ENCODE measurements at places on chromosomes 12 and 14. TPM values are rescaled to one million over a fixed set of nuclear protein-coding genes. Genes with fewer than 3 reads are reported as not detected.

Gene PRIMA1
- 2.1 TPM for total RNA-seq

Gene CIT
- 30.0 TPM for total RNA-seq

- no peak overlapping the region for H3K4me3 ChIP-seq
- peaks cover 50% of the 10 kb centered on the region for H3K4me1 ChIP-seq
- no peaks in the 10 kb centered on the region for H3K27me3 ChIP-seq
- peak; percentile 51 for DNase-seq
These were observed 25.7 kb upstream of the LRP1-AS start for GRCh38 chr12:57173089-57173488.

Gene STXBP6
- 11.3 TPM for total RNA-seq

Gene SERPINA10
- not detected for total RNA-seq

DNA sequence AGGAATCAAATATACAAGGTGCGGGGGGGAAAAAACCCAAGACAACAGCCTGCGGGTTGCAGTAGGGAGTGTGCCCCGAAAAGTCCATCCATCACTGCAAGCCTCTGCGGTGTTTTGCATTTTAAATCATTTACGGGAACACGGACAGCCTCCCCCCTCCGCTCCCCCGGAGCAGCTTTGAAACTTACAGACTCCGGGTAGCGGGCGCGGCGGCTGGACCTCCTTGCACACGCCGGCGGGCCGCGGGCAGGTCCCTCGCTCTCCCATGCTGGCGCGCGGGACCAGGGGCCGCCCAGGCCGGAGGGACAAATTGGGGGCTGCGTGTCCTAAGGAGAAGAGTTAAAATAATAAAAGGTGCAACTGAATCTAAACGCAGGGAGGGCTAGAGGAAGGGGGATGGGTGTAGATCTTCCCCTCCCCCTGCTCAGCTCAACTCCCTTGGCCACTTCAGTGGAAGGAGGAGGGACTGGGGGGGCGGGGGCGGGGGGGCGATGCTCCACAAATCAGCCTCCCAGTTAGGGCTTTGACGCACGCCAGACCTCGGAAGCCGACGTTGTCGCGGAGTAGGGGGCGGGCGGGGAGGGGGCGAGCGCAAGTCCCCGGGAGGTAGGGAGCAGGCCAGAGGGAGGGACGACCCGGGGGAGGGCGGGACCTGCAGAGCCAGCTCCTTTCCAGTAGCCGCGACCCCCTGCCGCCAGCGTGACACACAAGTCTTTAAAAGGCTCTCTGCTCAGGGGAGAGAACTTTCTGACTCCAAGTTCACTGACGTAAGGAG lies at the start of gene KCNJ8:
TSS of gene KCNJ8 (minus strand) at position 349 of the 775 bp plus-strand sequence. CDS start 1,090 bp downstream, outside the sequence.
- no peak within 1 kb of the TSS for H3K27ac ChIP-seq
- DNase-seq: peak; percentile 35
- H3K4me3 ChIP-seq: peak within 1 kb of the TSS; percentile 60
- no peaks in the 10 kb centered on the region for H3K36me3 ChIP-seq

Gene AKAP5
- total RNA-seq: 0.50 TPM

DNA sequence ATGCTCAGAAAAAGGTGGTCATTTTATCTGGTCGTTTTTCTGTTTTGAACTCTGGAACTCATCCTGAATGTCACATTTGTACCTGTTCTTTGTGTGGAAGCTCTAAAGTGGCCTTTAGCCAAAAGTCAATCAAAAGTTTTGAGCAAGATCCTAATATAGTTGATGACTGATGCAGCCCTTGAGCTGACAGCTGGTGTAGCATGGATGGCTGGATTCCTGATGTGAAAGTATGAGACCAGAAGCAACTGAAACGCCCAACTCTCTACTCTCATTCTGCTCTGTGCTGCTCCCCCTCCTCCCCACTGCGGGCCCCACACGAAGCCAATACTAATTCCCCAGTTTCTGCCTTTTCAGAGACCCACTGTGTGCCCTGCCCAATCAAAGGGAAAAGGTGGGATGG lies 10.3 kb upstream of the MYH7 start:
- H3K4me1 ChIP-seq: no peaks in the 10 kb centered on the region
- no peaks in the 10 kb centered on the region for H3K27me3 ChIP-seq
- DNase-seq: peak; percentile 4
- no peak overlapping the region for H3K27ac ChIP-seq
- no peaks in the 10 kb centered on the region for H3K36me3 ChIP-seq
- H3K4me3 ChIP-seq: no peak overlapping the region

- no peak overlapping the region for H3K27ac ChIP-seq
- DNase-seq: peak; percentile 36
- no peaks in the 10 kb centered on the region for H3K36me3 ChIP-seq
- H3K4me1 ChIP-seq: no peaks in the 10 kb centered on the region
- no peaks in the 10 kb centered on the region for H3K27me3 ChIP-seq
- H3K4me3 ChIP-seq: peak overlapping the region; percentile 7
These were observed 13.6 kb upstream of the GNG2 start for GRCh38 chr14:51846631-51847488.

Gene EML5
- 19.3 TPM for total RNA-seq

DNA sequence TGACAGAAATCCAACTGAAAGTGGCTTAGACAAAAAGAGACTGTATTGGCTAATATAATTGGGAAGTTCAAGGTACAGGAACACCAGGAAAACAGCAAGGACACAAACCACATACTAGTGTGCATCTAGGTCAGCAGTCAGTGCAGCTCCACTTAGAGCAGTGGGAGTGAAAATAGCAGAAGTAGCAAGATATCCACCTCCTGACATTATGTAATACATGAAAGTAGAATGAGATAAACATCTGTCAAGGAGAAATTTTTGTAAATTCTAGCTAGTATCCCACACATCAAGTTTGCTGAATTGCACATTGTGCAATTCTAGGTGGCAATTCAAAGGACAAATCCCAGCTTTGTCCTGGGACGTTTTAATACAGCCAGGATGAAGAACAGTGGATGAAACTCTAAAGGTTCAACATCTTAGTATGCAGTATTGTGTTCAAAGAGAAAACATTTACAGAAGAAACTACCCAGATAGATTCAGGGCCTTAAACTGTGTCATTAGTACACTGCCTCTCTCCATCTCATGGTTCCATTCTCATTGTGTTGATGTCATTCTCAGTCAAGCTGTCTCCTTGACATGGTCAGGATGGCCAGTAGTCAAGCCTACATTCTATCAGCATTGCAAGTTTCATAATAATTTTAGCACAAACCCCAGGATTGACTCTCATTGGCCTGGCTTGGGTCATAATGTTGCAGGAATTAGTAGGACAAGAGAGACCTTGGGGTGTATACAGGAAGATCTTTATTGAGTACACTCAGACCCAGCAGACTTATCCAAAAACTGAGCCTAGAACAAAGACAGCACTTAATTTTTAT lies 56.8 kb downstream of the SDR9C7 start:
- peaks cover 5% of the 10 kb centered on the region for H3K4me1 ChIP-seq
- H3K27ac ChIP-seq: no peak overlapping the region
- DNase-seq: no peak
- no peaks in the 10 kb centered on the region for H3K27me3 ChIP-seq

Gene RTL1
- 1.2 TPM for total RNA-seq

DNA sequence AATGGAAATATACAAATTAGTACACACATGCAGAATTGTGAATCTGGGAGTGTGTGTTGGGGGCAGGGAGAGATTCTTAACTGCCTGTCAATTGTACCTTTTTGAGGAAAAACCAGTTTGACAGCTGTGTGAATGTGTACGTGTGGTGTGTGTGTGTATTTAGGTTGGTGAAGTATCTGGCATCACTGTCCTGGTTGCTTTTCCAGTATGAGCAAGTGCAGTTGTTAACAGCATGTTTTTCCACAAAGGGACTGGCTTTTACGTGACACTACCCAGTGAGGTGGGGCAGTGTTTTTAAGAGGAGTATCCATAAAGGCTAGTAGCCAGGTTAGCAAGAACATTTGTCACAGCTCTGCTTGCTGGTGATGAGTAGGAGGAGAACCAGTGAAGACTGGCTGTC lies 56.1 kb downstream of the DAAM1 start:
- H3K4me1 ChIP-seq: peaks cover 3% of the 10 kb centered on the region
- H3K36me3 ChIP-seq: no peaks in the 10 kb centered on the region
- H3K4me3 ChIP-seq: no peak overlapping the region
- no peak overlapping the region for H3K27ac ChIP-seq
- DNase-seq: no peak

- no peaks in the 10 kb centered on the region for H3K27me3 ChIP-seq
- no peak for DNase-seq
- no peak overlapping the region for H3K4me3 ChIP-seq
- H3K4me1 ChIP-seq: no peaks in the 10 kb centered on the region
These were observed 45.4 kb downstream of the ANO2 start for GRCh38 chr12:5899675-5900074.

- no peaks in the 10 kb centered on the region for H3K36me3 ChIP-seq
- DNase-seq: no peak
- no peak overlapping the region for H3K4me3 ChIP-seq
These were observed 2.5 kb downstream of the EEA1 start for GRCh38 chr12:92926549-92926948.

GRCh38 chr14:78701246-78701645 lies 531.1 kb downstream of the NRXN3 start:
- H3K27ac ChIP-seq: no peak overlapping the region
- no peaks in the 10 kb centered on the region for H3K36me3 ChIP-seq
- no peak for DNase-seq
- H3K27me3 ChIP-seq: no peaks in the 10 kb centered on the region
- H3K4me3 ChIP-seq: no peak overlapping the region

DNA sequence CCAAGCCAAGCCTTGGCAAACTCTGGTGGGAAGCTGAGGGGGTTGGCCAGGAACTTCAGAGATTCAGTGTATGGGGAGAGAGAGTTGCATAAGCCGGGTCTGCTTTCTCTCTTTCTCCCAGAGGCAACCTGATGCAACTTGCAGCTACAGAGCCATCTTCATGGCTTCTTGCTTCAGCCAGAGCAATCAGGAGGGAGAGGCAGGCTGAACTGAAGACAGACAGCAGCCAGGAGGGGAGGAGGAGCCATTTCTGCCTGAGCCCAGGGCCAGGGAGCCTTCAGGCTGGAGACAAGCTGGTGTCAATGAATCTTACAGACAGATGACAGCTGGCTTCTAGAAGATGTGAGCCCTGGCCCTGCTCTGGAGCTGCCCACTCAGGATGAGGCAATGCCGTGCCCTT lies 18.7 kb downstream of the NPC2 start:
- DNase-seq: no peak
- no peak overlapping the region for H3K4me3 ChIP-seq
- H3K27ac ChIP-seq: no peak overlapping the region

- no peak overlapping the region for H3K27ac ChIP-seq
- DNase-seq: no peak
- H3K4me1 ChIP-seq: no peaks in the 10 kb centered on the region
- no peaks in the 10 kb centered on the region for H3K36me3 ChIP-seq
- H3K4me3 ChIP-seq: no peak overlapping the region
These were observed 51.7 kb upstream of the DDX11 start for GRCh38 chr12:31021809-31022494.

GRCh38 chr12:114760151-114760877 lies 76.3 kb upstream of the TBX3 start:
- no peak overlapping the region for H3K4me3 ChIP-seq
- no peak for DNase-seq
- H3K36me3 ChIP-seq: no peaks in the 10 kb centered on the region
- H3K4me1 ChIP-seq: no peaks in the 10 kb centered on the region

DNA sequence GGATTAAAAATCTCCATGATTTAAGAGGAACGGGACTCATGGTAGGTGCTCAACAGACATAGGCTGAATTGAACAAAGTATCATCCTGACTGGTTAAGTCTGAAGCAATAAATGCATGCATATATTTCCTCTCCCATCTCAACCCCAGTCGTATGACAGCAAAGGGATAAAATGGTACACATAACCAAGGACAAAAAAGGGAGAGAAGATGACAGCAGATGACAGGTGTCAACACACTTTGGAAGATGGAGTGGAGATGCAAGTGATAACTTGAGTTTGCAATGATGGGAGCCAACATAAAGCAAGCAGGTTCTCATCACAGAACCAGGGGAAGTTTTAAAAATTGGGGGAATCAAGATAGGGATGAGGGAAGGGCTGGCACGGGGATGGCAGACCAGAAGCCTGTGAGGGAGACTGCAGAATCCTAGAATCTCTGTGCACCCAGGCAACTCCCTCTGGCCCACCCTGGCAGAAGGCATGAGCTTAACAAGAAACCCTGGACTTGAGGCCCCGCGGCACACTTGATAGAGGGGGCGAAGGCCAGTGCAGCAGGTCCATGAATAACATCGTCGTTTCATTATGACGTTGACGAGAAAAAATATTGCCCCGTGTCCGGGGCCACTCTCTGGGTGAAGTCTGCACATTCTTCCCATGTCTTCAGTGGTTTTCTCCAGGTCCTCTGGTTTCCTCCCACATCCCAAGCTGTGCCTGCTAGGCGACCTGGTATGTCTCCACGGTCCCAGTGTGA lies 5.0 kb downstream of the C1RL start:
- H3K4me3 ChIP-seq: no peak overlapping the region
- H3K27ac ChIP-seq: no peak overlapping the region
- no peaks in the 10 kb centered on the region for H3K27me3 ChIP-seq
- peaks cover 7% of the 10 kb centered on the region for H3K4me1 ChIP-seq

DNA sequence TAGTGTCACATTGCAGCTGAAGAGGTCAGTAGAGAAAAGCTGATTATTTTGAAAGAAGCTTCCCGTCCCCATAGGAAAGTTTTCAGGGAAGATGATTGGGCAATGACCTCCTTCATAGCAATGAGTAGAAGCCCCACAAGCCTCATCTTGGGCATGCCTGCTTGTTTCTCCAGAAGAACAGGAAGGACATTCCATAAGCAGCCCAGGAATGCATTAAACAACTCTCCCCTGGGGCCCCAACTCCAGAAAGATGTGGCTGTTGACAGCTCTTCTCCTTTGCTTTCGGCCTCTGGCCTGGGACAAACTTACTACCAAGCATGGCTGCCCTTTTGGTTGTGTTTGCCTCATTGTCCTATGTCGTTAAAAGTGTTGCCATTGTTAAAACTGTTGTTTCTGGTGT lies 5.7 kb upstream of the VDR start:
- H3K4me3 ChIP-seq: no peak overlapping the region
- no peaks in the 10 kb centered on the region for H3K4me1 ChIP-seq
- H3K27me3 ChIP-seq: no peaks in the 10 kb centered on the region
- no peak overlapping the region for H3K27ac ChIP-seq

Gene GARIN6
- total RNA-seq: 7.8 TPM

GRCh38 chr14:101467181-101467926 lies 93.9 kb upstream of the DIO3 start:
- H3K4me3 ChIP-seq: no peak overlapping the region
- H3K27ac ChIP-seq: no peak overlapping the region
- H3K36me3 ChIP-seq: no peaks in the 10 kb centered on the region
- no peak for DNase-seq
- H3K27me3 ChIP-seq: no peaks in the 10 kb centered on the region

Gene BCL2L14
- 51.4 TPM for total RNA-seq

Gene GLIPR1L2
- 17.9 TPM for total RNA-seq

Gene ZNF384
- 78.5 TPM for total RNA-seq

Data from testis (tissue), 5 donors.